ENCODE measurements at places on chromosomes 12 and 14.

DNA sequence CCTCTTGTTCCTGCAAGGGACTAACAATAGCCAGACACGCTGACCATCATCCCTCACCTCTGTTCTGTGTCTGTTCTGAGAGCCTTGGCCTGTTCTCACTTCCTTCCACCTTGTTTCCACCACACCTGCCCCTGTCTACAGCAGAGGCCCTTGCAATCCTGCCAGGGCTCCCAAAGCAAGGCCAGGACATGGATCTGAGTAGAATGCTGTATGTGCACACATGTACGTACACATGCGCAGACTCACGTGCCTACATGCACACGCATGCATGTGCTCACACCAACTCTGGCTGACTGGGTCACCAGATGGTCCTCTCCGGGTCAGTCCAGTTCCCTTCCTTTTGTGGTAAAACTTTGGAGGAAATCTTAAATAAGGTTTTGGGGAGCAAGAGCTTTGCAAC lies 133.0 kb upstream of the C14orf180 start:
- no peak for DNase-seq

GRCh38 chr12:32451816-32452215 lies 52.5 kb downstream of the FGD4 start:
- no peak for DNase-seq

DNA sequence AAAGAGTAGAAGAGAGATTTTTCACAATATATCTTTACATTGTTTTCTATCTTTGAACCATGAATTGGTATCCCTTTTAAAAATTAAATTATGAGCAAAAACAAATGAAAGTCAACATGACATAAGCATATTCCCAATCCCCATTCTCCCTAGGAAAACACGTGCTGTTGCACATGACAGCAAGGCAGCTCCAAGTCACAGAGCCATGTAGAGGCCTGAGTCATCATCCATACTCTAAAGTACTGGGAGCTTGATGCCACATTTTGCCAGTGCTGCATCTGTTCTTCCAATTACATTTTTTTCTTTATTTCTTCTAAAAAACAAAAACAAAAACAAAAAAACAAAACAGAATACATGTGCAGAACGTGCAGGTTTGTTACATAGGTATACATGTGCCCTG lies 115.2 kb downstream of the ITPR2 start:
- no peak for DNase-seq

DNA sequence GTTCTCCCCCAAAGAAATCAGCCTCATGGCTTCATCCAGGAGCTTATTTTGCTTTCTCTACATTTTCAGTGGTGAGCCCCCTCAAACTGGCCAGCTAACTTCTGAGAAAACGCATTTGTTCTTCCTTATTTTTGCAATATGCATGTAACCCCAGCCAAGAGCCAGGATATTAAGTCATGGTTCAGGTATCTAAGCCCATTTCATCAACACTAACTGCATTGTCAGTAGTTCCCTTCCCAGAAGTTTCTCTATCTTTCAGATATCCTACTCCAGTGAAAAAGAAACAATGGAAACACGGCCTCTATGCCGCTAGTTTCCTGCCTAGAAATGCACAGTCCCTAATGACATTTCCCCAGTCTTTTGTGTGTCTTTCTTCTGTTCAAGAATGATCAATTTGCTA lies 102.8 kb upstream of the RASSF8 start:
- DNase-seq = no peak

DNA sequence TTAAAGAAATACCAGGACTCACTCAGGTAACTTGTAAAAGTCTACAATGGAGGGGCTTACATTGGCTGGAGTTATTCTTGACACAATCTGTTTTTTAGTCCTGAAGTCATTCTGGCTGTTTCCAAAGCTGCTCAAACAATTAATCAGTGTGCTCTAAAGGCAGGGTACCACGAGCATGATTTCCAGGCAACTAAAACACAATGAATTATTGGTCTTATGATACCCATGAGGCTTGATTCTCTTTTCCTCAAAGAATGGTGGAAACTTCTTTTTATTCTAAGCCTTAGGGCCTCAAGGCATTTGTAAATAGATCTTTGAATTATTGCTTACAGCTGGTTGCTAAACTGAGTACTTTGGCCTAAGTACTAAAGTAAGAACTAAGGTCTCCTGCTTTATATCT lies 199.8 kb upstream of the PDZRN4 start:
- no peak for DNase-seq

- no peak for DNase-seq
Measured at GRCh38 chr12:5026342-5026938, 17.2 kb upstream of the KCNA5 start.

DNA sequence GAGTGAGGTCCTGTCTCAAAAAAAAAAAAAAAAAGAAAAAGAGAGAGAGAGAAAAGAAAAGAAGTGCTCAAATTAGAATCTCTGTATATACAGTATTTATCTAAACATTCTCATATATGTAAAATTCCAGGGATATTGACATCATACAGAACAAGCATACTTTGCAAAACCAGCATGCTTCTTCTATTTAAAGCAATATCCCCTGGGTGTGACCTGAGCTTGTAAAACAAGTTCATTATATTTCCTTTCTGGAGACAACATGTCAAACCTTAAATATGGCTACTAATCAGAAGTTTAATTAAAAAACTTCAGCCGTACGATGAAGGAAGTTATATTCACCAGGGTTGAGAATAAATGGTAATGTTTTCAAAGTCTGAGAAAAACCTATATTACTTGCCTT lies 175.8 kb upstream of the HMGA2 start:
- no peak for DNase-seq

DNA sequence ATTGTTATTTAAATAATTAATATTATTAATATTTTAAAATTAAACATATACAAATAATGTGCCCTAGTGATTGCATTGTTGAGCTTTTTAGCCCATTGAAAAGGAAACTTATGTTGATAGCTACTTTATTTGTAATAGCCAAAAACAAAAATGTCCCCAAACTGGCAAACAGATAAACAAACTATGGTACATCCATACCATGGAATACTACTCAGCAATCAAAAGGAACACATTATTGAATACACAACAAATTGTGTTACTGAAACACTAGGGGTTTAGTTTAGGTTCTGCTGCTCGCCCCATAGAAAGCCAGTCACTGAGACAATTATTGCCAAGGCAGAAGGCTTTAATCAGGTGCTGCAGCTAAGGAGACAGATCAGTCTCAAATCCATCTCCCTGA lies 239.7 kb upstream of the KITLG start:
- DNase-seq = no peak

DNA sequence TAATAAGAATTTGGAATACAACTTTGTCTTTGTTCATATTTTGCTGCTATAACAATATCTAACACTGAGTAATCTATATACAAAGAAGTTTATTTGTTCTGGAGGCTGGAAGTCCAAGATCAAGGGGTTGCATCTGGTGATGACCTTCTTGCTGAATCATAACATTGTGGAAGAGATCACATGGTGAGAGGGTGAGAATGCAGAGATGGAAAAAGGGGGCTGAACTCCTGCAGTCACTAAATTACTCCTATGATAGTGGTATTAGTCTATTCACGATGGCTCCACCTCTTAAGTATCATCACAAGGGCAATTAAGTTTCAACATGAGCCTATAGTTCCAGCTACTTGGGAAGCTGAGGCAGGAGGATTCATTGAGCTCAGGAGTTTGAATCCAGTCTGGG lies 4.5 kb upstream of the AKAP6 start:
- DNase-seq = no peak

GRCh38 chr12:95077341-95077740 lies 3.9 kb upstream of the NR2C1 start:
- DNase-seq = no peak

DNA sequence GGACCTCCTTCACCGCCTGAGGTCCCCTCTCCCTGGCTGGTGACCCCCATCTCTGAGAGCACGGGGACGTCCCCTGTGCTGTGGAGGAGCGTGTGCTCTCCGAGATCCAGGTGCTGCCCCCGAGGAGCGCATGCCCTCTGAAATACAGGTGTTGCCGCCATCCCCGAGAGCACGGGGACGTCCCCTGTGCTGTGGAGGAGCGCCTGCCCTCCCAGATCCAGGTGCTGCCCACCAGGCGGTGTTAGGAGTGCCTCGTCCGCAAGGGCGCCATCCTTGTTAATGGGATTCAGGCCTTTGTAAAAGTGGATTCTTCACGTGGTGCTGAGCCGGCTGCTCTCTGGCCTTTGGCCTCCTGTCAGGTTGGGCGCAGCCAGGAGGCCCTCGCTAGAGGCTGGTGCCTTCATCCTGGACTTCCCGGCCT lies 10.1 kb downstream of the NOC4L start:
- DNase-seq = no peak

GRCh38 chr12:111443586-111443985 lies 37.9 kb downstream of the SH2B3 start:
- no peak for DNase-seq

GRCh38 chr14:46197856-46198255 lies 453.7 kb downstream of the RPL10L start:
- no peak for DNase-seq

GRCh38 chr12:16297521-16297920 lies 20.0 kb upstream of the SLC15A5 start:
- no peak for DNase-seq

DNA sequence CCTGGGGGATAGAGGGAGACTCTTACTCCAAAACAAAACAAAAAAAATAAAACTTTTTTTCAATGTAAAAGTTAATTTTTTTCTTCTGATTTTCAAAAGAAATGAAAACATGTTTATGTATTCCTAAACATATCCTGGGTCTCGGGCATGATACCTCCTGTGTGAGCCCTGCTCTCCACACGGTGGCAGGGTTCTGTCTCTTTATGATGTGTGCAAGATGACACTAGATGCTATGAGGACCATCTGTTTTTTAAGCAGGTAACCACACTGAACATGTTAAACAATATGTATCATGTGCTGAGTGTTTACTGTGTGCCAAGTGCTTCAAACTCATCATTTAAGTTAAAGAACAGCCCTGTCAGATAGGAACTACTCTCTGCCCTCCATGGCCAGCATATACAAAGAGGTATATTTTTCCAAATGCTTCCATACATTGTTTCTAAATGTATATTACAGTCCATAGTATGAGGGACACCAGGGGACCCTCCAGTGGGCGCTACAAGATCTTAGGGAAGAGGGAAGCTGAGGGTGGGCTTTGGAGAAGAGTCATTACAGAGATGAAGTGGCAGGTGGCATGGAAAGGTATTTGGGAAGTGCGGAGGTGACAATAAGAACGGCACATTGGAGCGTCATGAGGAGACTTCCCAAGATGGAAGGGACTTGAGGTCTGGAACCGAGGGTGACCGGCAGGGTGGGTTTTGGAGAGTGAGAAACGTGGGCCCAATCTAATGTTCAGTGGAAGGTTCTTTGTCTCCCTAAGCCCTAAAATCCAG lies 28.5 kb downstream of the FOS start:
- no peak for DNase-seq

DNA sequence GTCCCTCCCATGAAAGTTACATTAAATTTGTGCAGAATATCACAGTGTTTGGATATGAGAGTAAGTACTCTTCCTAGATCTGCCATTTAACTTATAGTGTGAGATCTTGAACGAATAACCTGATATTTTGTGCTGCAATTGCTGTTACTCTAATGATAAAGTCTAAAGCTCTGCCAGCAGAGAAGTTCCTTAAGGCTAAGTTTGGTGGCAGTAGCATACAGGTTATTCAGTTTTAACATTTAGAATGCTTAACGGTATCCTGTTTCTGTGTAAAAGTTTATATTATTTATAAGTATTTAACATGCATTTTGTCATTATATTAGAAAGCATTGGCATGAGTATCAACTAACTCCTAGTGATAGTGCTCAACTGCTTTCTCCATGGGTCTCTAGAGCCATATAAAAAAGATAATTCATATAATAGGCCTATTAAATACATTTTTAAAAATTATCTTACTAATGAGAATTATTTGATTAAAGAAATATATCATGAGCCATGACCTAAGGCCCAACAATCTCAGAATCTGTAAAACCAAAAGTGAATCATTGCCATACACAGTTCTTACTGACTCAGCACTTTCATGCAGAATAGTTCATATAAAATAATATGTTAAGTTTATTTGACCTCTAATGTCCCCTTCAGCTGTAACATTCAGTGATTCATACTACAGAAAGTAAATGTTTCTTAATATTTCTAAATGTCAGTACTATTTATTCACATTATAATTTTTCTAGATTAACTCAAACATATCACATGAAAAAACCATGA lies 1058.6 kb downstream of the TRHDE start:
- no peak for DNase-seq

- no peak for DNase-seq
Measured at GRCh38 chr14:74834692-74835392, 41.1 kb downstream of the PROX2 start.

DNA sequence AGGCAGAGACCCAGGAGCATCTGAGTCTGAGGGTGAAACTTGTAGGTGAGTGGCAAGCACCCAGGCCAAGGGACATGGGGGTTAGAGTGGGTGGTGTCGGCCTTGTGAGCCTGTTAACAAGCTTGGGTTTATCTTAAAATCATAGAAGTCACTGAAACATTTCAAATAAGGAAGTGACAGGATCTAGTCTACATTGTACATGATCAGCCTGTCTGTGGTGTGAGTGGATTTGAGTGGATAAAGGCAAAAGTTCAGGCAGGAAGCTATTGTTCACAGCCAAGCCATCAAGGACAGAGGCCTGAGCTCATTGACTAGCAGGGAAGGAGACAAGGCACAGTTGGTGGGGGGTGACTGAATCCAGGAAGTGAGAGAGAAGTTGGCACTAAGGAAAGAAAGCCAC lies 59.3 kb upstream of the FKBP4 start:
- DNase-seq = no peak

GRCh38 chr12:54924972-54925707 lies 59.4 kb downstream of the TESPA1 start:
- DNase-seq = no peak

DNA sequence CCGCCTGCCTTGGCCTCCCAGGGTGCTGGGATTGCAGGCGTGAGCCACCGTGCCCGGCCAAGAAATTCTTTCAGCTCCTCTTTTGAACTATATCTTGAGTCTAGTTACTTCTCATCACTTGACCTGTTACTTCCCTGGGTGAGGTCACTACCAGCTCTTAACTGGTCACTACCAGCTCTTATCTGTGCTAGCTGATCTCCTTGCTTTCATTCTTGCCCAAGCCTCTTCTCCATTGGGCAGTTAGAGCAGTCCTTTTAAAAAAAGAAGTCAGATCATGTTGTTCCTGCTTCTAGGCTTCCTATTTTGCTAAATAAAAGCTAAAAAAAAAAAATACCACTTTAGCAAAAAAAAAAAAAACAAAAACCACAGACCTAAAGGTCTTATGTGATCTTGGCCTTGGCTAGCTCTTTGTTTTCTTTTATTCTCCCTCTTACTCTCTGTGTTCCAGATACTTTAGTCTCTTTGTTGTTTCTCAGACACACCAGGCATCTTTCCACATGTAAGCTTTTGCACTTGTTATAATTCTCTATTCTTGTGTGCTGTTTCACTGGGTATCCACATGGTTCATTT lies 63.5 kb downstream of the RAD51B start:
- no peak for DNase-seq

DNA sequence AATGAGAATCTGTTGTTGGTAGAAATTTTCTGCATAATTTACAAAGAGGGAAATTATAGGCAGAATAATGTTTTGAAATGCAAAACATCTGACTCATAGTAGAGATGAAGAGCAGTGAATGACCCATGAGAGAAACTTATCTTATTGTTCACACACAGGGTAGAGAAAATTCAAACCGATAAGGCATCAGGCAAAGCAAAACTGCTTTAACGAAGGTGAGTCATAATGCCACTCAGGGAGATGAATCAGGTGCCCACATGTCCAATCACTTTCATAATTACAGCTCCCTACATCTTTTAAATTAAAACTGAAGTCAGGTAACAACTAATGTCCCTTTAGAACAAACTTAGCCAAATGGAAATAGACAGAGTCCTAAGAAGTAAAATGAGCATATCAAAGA lies 265.6 kb upstream of the GARIN6 start:
- no peak for DNase-seq

- DNase-seq = no peak
Measured at GRCh38 chr12:109452489-109452888, 24.6 kb downstream of the KCTD10 start.

Measured in activated CD8-positive, alpha-beta memory T cell treated with anti-CD3 and anti-CD28 coated beads for 1 hour (primary cell).